ENCODE measurements at places on chromosomes 7 and 10.

DNA sequence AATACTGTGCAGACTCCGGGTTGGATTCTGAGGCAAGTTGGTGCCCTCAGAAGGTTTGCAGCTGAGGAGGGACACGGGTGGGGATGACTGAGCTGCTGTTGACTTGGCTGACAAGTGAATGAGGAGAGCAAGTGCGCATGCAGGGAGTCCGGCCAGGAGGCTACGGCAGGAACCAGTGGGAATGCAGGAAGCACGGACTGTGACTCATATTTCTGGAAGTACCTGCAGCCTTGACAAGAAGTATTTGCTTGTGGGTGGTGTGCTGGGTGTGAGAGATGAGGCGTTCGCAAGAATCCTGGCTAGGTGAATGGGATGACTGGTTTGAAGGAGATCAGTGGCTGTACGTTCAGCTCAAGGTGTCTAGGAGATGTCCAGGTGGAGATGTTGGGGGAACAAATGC lies 30.8 kb upstream of the FXYD4 start:
- no peak for DNase-seq

- no peak for DNase-seq
These were observed 163.9 kb downstream of the TCF7L2 start for GRCh38 chr10:113113918-113114317.

DNA sequence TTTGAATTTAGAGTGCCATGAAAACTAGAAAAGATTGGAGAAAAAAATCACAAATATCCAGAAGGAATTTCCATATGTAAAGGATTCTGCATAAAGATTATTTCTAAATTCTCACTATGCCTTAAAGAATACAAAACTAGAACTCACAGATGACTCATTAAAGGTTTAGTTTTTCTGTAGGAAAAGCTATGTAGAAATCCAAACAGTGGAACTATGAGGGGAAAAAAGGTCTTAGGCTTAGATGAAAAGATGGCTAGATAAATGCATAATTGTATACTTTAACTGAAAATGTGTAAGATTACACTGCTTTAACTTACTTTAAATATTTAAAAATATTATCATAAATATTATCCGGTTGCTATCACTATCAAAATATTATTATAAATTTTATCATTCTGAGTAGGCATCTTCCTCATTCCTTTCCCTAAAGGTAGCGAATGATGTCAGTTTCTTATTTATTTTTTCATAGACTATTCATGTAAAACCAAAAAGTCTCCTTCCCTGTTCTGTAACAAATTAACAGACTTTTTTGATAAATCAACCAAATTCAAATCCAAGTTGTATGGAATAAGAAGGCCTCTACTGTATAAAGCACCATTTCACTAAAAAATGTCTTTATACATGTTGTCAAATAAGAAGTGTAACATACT lies 69.1 kb upstream of the COMTD1 start:
- no peak for DNase-seq

DNA sequence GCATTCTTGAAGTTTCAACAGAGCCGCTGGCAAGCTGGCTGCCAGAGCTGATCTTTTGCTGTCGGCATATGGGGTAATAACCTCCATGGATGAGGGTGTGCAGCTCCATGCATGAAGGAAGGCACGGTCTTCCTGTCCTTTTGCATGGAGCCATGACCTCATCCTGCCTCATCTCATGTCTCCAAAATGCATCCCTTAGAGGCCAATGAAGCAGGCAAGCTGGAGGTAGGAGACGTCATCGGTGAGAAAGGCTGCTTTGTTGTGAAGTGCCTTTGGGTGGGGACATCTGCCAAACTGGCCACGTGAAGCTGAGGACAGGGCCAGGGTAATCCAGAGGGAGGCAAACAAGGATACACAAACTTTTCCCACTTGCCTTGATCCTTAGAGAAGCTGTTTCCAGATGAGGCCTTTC lies 161.5 kb upstream of the TBX20 start:
- no peak for DNase-seq

GRCh38 chr10:50931948-50932431 lies 46.6 kb upstream of the A1CF start:
- DNase-seq: no peak

GRCh38 chr7:23220690-23221305 lies 25.8 kb upstream of the GPNMB start:
- no peak for DNase-seq

DNA sequence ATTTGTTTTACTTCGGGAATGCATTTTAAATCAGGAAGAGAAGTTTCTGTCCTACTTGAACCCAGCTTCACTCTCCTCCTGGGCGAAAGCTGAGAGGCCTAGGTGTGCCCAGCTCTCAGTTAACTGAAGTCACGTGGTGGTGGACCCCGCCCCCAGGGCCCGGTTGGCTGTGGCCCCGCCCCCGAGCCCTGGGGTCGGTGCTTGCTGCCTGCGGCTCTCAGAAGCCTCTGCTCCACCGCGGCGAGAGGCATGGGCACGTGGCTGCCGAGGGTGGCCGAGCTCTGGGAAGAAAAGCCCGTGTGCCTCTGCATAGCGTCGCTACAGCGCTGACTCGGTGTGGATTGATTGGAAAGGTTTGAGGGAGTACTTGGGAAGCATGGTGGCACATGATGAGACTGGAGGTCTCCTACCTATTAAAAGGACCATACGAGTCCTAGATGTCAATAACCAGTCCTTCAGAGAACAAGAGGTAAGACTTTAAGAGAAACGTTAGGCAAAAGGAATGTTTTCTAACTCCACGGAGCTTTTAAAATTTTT lies 34.1 kb downstream of the NET1 start:
- DNase-seq: no peak

Measured in SK-N-DZ (cell line).